ENCODE measurements at places on chromosomes 5 and 9.

GRCh38 chr9:136284951-136285350, 18.9 kb downstream of the CCDC187 start:
- no peak for DNase-seq

DNA sequence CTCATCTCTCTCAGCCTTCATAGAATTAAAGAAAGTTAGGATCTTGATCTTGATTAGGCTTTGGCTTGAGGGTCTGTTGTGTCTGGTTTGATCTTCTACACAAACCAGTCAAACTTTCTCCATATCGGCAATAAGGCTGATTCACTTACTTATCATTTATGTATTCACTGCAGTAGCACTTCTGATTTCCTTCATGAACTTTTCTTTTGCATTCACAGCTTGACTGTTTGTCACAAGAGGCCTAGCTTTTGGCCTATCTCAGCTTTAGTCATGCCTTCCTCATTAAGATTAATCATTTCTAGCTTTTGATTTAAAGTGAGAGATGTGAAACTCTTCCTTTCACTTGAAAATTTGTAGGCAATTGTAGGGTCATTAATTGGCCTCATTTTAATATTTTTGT, 62.8 kb downstream of the SH3RF2 start:
- no peak for DNase-seq

- no peak for DNase-seq
Observed at GRCh38 chr5:145180371-145180770, 654.8 kb downstream of the PRELID2 start.

DNA sequence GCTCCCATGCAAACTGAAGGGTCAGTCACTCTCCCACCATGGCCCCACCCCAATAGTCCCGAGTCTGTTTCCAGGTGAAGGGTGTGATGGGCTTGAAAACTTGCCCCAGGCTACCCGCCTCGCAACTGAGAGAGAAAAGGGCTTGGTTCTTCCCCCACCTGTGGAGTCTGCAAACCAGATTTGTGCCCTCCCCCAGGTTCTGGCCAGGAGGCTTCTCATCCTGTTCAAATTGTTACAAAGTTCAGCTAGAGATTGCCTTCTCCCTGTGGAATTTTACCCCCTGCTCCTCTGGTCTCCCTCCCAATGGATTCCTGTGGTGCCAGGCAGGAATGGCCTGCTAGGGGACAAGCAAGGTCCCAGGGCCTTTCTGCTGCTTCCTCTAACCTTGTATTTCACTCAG, 93.1 kb upstream of the ACO1 start:
- DNase-seq, result no peak

- DNase-seq, result no peak
Observed at GRCh38 chr9:136728548-136729123, 14.1 kb downstream of the LCN10 start.

GRCh38 chr5:163794993-163795392, 289.6 kb downstream of the MAT2B start:
- DNase-seq, result no peak

- DNase-seq, result no peak
Observed at GRCh38 chr9:105413525-105413924, 34.3 kb upstream of the FSD1L start.

DNA sequence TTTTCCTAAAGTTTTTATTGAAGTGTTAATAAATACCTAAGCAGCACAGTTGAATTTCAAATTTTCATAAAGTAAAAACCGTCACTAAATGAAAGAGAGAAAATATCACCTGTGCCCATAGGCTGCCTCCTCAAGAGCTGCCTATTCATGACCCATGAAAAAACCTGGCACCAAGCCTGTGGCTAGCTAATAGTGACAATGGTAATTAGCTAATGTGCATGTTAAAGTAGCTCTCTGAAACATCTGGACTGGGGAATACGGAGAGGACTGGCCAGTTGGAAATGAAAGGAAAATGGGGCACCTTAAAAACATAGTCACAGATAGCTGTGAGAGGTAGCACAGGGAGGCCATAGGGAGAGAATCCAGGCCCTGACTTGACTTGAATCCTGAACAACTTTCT, 5.4 kb upstream of the GNE start:
- no peak for DNase-seq

- DNase-seq, result no peak
Observed at GRCh38 chr9:13186091-13186490, 93.4 kb downstream of the MPDZ start.

- DNase-seq, result no peak
Observed at GRCh38 chr5:106399391-106399790, 1271.3 kb downstream of the EFNA5 start.

- DNase-seq, result no peak
Observed at GRCh38 chr5:132754947-132755346, 7.7 kb downstream of the CCNI2 start.

DNA sequence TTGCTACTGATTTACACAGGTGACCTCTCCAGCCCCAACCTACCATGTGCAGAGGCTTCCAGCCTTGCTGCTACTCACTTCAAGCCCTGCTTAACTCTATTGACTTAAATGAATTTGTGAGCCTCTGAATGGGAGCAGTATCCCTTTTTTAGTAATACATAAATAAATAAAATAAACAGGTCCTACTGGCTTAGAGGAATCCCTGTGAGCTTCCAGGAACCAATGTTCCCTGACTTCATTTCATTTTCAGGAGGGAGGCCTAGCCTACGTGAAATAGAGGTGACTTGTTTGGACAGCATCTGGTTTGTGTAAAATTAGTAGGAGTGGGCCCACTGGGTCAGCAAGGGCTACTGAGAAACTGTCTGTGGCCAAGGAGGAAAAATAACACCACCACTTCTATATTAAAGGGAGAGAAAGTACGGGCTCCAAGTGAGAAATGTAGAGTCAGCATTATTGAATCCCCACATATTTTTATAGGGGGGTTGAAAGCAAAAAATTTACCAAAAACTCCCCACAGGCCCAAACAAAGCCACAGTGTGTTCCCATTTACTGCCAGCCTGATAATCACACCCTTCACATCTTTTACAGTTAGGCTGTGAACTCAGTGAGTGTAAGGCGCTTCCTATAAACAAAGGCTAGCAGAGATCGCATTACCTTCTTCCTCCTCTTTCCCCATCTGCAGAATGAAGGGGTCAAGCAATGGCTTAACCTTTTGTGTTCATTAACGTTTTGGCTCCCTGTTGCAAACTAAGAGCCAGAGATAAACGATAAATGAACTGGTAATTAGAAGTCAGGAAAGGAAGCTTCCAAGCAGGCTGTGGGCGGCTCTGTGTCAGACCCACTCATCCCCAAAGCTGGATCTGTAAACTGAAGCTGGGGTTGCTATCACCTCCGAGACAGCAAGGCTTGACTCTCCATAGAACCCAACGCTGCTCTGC, 138.8 kb upstream of the LIFR start:
- DNase-seq, result no peak

GRCh38 chr5:168642019-168642418, 62.9 kb upstream of the PANK3 start:
- DNase-seq, result no peak

DNA sequence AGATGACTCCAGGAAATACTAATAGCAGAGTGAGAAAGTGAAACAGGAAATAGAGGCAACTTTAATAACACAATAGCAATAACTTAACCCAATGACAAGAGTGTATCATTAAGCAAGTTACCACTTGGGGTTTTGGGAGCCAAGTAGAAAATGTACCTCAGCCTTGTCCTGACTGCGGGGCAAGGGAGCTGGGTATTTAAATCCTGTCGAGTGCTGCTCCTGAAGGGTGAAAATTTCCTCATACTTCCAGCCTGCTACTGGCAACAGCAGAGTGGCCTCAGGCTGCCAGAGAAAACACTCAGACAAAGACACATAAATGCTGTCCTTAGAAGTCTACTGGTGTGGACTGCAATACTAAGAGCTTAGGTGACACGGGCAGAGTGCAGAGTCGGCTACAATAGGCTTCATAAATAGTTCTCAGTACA, 112.5 kb upstream of the EMB start:
- no peak for DNase-seq

- no peak for DNase-seq
Observed at GRCh38 chr5:92242170-92242569, 859.1 kb upstream of the ARRDC3 start.

DNA sequence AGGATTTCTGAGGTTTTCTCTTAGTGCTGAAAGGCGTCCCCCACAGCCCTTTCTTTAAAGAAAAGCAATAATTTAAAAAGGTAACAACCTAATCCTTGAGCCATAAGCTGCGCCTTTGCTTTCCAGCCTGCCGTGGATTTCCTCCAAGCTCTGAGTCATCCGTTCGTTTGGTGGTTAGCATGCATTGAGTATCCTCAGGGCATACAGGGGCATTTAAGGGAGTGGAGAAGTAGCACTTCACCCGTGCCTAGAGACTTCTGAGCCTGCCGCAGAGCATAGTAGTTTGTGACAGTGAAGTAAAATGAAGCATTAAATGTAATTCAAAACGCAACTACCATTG, 892 bp upstream of the TNC start:
- no peak for DNase-seq

DNA sequence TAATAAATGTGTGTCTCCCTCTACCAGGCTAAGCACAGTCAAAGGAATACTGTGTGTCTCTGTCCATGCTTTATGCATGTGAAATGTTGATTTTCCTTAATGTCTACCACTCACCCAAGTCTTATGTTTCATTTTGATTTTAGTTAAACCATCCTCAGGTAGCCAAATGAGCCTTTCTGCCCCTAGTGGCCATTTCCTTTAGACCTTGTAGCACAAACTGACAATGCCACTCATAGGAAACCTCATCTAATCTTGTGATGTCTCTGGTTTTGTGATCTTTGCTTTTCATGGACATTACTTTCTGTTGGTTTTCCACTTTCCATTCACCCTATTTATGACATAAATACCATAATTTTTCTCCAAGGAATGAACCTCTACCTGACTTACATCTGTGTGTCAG, 820.8 kb downstream of the MAT2B start:
- no peak for DNase-seq

DNA sequence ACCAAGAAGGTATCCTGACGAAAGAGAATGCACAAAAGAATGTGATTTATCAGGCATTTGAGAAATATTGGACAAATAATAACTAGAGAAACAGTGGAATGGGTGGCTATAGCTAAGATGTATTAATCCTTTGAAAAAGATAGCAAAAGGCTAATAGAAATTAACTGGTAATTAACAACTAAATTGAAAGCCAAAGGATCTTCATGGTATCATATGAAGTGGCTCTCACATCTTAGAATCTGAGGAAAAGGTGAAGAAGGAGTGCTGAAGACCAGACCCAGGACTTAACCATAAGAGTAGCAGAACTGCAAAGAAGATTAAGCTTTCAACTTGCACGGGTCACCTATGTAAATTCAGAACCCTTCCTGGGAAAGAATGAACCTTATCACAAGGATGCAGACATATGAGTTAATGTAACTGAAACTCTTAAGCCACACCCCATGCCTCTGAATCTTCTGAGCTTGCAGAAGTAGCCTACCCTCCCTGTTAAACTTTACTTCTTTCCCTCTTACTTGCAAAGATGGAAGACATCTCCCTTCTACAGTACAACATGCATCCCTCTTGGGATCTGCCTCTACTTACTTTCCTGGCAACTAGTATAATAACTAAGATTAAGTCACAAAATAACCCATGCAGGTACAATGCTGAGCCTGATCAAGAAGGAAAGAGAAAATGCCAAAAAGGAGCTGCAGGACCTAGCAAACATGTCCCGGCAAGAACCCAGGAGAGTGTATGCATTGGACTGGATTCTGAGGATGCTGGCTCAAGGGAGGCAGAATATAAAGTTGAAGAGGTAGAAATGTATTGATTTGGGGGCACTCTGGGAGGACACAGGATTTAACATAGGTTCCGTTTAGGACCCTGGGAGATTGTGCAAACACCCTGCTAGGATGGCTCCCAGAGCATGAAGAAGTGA, 395.5 kb upstream of the SLC30A5 start:
- DNase-seq, result no peak

- DNase-seq, result no peak
Observed at GRCh38 chr9:103410059-103410458, 414.9 kb downstream of the CYLC2 start.

DNA sequence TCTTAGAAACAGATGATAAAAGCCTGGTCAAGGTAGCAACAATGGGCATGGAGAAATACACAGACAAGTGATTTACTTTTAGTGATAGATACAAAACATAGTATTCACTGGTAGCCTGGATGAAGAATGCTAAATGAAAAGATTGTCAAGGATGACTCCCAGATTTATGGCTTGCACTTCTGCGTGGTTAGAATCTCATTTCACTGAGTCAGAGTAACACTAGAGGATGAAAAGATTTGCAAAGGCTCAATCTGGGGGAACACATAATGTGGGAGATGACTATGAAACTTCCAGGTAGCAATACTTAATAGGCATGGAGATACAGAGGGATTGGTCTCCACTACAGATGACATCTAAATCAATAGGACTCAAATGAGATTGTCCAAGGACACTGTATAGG, 38.4 kb downstream of the AGTPBP1 start:
- DNase-seq, result no peak

- no peak for DNase-seq
Observed at GRCh38 chr5:959581-960531, 48.7 kb upstream of the NKD2 start.

All from GM12891 (cell line).